ENCODE measurements at places on chromosomes 13 and 19.
A peak's percentile ranks its signal among the peaks of the same experiment; 100 is the strongest.

GRCh38 chr13:26221399-26221720, 754 bp downstream of the RNF6 start:
- no peak for DNase-seq

DNA sequence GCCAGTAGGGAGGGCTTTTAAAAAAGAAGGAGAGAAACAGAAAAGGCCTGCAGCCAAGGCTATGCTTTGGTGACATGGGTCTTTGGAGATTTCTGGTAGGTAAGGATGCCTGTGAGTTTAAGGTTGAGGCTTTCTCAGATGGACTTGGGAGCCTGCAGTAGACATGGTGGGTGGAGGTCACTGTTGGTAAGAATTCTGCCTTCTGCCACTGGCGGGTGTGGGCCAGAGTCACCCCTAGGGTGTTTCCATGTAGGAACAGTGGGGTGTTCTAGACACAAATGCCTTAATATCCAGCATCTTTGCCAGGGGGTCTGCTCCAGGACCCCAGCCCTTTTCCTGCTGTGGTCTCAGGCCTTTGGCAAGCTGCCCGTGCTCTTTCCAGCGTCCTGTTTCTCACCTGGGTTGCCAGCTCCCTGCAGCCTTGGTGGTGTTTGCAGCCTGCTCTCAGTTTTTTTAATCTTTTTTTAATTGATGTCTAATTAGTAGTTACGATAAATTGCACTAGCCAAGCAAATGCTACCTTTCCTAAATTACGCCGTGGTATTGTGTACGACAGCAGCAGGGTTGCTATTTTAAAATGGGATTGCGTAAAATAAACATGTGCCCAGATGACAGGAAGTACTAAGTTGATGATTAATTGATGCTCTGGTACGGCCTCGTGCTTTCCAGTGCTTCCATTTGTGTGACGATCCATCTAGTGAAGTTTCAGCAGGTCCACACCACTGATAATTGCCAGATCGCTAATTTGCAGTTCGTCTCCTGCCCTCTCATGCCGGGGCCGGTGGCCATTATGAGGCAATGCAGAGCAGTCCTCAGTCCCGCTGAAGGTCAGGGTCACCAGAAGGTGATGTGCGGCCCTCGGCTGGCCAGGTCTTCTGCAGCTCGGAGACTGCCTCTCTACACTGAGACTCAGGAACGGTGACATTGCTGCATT, 35.3 kb upstream of the NPAS1 start:
- DNase-seq = peak; percentile 33

DNA sequence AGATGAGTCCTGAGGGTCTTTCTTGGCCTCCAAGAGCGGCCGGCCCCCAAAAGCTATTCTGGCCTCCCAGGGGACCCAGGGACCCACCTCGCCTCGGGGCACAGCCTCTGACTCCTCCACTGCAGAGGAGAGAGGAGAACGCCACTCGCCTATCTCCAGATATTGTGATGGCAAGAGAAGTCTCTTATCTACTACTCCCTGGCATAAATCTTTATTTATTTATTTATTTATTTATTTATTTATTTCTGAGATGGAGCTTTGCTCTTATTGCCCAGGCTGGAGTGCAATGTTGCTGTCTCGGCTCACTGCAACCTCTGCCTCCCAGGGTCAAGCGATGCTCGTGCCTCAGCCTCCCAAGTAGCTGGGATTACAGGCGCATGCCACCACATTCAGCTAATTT, 11.0 kb downstream of the SLC7A9 start:
- DNase-seq = no peak

DNA sequence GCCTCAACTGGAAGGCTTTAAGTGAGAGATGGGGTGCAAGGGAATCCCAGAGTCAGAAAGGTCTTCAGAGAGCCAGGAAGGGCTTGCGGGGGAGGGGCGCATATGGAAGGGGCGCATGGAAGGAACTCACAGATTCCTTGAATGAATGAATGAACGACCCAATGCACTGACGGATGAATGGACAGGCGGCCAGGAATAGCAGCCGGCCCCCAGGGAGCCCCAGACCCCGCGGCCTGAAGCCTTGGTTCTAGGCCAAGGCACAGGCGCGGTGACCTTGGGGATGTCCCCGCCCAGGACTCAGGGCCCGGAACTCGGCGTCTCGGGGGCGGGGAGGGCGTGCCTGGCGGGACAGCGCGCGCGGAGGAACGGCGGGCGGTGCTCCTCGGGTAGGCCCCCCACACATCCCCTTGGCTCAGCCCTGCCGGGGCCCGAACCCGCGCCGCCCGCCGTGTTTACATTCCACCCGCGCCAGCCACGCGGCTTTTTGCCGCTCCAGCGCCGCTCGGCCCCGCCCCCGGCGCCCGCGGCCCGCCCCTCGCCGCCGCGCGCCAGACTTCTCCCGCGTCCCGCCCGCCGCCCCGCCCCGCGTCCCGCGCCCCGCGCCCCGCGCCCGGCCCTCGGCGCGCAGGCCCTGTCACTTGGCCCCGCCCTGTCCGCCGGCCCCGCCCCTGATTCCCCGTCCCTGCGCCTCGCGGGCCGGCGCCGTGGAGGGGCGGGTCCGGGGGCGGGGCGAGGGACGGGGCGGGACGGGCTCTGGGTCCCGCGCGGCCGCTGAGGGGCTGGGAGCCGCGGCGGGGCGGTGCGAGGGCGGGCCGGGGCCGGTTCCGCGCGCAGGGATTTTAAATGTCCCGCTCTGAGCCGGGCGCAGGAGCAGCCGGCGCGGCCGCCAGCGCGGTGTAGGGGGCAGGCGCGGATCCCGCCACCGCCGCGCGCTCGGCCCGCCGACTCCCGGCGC, at the start of gene CCNE1:
TSS of gene CCNE1 (plus strand) at position 867 of the 955 bp plus-strand sequence. CDS start 565 bp downstream, outside the sequence.
- DNase-seq = peak; percentile 38

DNA sequence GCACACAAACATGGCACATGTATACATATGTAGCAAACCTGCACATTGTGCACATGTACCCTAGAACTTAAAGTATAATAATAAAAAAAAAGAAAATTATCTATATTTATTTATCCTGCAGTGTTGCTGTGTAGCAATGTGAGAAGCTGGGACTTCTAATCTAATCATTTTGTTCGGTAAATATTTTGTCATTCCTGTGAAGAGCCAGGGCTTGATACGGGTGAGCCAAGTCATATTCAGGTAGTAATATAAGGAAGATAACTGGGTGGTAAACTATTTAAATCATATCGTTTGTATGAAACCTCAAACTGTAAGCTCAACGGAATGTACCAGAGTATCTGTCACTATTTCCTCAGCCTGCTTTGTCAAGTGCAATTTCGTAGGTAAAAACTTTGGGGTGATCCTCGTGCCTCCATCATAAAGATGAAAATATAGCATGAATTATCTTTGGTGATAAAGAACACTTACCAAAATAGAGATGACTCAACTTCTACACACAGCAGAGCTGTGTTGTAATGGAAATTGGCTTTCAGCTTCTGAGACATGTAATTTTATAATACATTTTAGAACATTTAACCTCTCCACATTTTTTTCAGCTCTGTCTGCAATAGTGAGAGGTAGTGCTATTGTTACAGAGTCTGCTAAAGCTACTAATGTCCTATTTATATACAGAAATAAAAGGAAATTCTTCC, 92.9 kb downstream of the PCDH9 start:
- no peak for DNase-seq

DNA sequence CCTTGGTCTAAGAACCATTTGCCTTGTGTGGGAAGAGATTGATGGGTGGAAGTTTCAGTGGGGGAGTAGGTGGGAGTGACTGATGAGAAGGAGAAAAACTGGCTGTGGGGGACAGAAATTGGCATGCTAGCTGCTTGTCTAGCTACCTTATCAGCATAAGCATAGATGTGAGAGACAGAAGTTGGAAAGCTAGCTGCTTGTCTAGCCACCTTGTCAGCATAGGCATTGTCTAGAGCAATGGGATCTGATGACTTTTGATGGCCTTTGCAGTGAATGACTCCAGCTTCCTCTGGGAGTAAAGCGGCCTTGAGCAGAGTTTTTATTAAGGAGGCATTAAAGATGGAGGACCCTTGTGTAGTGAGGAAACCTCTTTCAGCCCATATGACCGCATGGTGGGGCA, 9.9 kb upstream of the NCR1 start:
- no peak for DNase-seq

DNA sequence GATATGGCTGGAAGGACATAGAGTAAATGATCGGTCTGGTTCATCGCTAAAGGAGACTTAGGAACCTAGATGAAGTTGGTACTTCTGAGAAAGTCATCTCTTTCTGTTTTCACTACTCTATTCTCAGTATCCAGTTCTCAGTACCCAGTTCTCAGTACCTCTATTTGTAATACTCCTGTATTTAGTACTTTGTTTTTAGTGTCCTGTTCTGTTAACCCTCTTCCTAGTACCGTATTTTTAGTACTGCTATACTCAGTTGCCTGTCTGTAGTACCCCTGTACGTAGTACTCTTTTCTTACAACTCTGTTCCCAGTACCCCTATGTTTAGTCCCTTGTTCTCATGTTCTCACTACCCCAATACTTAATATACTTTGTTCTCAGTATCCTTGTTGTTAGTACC, 1.2 kb downstream of the RFXAP start:
- no peak for DNase-seq
